Activated CD4-positive, alpha-beta T cell treated with anti-CD3 and anti-CD28 coated beads, Interleukin-2, amount 50 U/mL, for 24 hours (primary cell): ENCODE measurements at places on chromosomes 6 and 20.

DNA sequence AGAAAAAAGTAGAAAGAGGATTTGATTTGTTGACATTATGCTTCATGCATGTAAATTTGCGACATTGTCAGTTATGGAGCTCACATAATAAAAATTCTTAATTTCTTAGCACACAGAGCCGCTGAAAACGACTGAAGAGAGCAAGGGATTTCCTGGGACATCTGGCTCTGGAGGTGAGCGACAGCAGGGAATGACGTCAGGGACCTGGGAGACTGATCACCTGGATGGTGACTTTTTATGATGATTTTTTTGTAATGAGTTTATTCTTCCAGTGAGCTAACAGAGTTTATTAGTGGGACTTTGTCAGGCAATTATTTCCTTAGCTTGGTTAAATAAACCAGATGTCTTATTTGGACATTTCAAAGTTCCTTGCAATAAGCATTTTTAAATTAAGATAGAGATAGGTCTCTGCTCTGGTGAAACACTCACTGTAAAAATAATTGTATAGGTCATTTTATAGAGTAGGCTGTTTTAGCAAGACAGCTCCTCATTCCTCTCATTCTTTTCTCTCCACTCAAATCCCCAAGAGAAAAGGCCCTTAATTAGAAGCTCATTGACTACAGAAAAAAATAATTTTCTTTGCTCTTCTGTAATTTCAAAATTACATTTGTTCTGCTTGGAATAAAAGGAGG lies 19.4 kb downstream of the TMEM200A start:
- no peak for DNase-seq

DNA sequence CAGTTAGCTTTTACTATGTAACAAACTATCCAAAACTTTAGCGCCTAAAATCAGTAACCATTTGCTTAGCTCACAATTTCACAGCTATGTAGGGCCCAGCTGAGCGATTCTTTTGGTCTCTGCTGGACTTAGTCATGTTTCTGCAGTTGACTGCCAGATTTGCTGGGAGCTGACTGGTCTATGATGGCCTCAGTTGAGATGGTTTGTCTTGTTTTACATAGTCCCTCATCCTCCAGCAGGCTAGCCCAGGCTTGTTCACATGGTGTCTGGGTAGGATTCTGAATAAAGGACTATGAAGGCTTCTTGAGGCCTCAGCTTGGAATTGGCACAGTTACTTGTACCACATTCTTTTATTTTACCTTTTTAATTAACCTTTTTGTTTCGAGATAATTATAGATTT lies 247.8 kb upstream of the CHD6 start:
- DNase-seq, result no peak

GRCh38 chr6:168383062-168383854 lies 57.7 kb upstream of the SMOC2 start:
- DNase-seq, result no peak

GRCh38 chr6:3307436-3307835 lies 48.7 kb downstream of the PSMG4 start:
- DNase-seq, result no peak

DNA sequence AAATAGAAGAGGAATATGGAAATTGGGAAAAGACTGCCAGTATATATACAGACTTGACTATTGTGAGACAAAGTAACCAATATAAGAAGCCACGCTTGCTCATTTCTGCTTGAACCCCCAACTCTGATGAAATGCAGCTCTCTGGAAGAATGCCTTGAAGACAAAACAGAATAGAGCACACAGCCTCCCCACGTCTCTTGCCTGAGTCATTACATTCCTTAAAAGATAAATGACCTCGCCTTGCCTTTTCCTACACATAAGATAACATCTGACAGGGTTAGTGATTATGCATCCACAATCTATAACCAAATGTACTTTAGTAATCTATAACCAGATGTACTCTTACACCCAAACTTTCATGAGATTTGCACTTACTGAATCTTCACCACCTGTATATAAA lies 141.1 kb upstream of the EEF1E1 start:
- DNase-seq, result no peak

DNA sequence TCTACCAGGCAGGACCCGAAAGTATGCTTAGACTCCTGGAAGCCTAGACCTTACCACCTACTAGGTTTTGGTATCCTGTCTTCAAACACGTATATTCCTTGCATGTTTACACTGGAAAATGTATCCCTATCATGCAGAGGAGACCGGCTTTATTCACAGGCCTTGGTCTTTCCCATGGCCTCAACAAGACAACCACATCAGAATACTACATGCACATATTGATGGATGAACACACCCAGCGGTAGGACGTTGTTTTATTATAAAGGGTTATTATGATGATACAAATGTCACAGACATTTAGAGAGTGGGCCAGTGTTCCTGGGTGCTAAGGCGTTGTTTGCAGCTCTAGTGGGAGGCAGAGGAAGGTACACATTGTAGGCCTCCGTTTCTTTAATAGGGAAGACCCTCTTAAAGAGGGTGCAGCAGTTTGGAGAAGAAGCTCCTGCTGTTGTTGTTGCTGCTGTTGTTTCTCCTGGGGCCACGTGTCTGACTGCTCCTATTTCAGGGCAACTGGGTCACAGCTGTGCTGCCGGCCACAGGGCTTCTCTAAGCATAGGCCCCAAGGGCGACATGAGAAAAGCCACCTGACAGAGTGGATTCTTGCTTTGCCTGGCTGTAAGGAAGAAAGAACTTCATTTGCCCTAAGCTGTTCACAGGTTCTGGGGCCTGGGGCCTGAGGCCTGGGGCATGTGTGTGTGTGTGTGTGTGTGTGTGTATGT lies 98.3 kb upstream of the SASH1 start:
- no peak for DNase-seq

DNA sequence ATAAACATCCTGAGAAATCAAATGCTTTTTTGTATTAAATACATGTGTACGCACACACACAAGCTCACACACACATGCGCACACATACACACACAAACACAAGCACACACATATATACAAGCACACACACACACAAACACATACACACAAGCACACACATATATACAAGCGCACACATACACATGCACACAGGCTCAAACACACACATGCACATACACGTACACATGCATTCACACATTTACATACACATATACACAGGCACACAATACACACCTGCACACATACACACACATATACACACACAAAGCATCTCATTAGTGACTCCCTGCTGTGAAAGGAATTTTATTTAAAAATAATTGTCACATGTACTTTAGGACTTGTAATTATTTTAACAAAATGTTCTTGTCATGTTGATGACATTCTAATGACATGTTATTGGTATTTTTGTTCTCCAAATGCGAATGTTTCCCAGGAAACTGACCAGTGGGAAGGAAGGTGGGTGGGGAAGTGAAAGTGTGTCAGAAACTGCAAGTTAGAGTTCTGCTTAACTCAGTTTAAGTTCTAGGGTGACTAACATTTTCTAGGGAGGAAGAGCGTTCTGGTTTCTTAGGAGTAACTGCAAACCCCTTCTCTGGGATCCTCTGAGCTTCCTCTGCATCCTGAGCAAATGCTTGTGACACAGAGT lies 113.9 kb upstream of the ZNF217 start:
- DNase-seq, result no peak

DNA sequence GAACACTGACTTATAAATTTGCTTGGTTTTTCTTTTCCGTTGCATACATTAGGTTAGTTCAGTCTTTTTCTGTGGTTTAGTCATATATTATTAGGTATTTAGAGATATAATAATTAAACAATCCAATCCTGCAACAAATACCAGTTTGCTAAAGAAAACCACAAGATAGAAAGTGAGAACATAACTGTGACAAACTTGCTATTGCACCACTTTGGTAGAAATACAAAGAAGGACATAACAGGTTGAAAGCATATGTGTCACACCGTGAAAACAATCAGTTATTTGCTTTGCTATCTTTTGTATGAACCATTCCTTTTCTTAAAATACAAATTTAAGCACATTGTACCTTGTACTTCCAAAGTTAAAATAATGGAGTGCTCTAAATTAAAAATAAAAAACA lies 42.0 kb upstream of the KCNQ5 start:
- no peak for DNase-seq

GRCh38 chr6:50116390-50116789 lies 66.7 kb upstream of the DEFB112 start:
- DNase-seq, result no peak

DNA sequence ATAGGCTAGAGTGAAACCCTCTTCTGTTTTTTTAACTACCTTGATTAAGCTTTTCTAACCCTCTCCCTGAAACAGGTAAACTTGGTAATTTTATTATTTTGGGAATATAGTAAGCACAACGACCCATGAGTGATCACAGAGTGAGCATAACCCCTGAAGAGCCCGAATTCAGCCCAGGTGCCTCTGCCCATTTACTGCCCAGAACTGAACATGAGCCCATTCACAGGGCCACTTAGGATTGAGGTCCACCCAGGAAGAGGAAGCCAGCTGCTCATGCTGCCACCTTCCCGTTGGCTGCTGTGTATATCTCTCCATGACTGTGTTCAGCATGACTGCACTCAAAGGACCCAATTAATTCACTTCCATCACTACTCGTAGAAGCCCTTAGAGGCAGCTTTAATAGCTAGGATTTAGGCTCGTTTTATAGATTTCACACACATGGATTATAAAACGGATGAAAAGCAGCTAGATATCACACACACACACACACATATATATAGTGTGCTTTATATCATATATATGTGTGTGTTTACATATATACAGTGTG lies 8.3 kb upstream of the PDE10A start:
- DNase-seq, result no peak

GRCh38 chr6:158560836-158561320 lies 987 bp downstream of the TMEM181 start:
- no peak for DNase-seq

- DNase-seq, result no peak
Observed at GRCh38 chr20:33532753-33533459, 43.0 kb downstream of the CBFA2T2 start.

- peak; percentile 21 for DNase-seq
Observed at GRCh38 chr6:27205375-27206278, 41.9 kb upstream of the PRSS16 start.

DNA sequence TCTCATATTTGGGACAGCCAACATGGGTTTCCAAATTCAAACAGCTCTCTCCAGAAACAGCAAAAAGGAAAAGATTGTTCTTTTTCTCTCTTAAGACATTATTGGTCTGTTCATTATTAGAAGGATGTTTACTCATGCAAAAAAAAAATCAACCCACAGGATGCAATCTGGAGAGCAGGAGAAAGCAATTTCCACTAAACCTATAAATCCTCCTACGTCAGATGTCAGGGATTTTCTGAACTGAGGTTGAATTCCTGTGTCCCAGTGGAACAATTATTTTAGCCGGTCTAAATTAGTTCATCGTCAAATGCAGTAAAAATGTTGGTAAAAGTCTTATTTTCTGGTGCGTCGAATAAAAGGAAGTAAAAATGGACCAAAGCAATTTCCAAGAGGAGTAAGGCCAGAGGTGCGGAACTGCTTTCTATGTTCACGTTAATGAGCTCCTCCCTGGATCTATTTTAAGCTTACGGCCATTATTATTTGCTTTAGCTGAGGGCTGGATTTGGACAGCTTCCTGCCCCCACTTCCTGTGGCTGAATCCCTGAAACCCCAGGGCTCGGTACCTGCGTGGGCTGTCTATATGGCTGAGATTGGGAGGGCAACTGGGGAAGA lies at the start of gene GABRR1:
TSS of gene GABRR1 (minus strand) at position 60 of the 612 bp plus-strand sequence. CDS start at position 24, 36 bp downstream.
- no peak for DNase-seq

GRCh38 chr6:144411531-144412165 lies 126.5 kb downstream of the UTRN start:
- DNase-seq, result no peak
